NCI-H187 treated with DMSO at 0.1 percent for 48 hours (cell line): ENCODE measurements at places on chromosomes 2 and 18.

DNA sequence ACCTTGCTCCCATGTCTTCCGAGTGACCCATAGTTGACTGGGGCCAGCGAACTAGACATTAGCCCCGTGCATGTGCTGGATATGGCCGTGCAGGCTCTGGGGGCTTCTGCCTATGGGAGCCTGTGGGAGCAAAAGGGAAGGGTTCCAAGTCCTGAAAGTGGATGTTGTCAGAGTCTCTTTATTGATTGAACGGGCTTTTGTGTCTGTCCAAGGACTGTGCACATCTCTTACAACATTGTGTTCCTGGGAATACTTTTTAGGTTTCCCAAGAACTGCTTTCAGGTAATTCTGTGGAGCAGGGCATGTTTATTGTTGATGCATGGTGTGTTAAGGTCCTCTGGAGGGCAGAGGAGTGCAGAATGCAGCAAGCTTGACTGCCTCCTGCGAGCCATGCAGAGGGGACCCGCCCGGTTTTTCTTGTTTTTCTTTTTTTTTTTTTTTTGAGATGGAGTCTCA, 5.0 kb downstream of the RNF144A start:
- DNase-seq, result no peak

GRCh38 chr2:185667452-185667851, 71.2 kb upstream of the FSIP2 start:
- DNase-seq, result no peak

GRCh38 chr2:233964581-233964980, 47.4 kb downstream of the TRPM8 start:
- no peak for DNase-seq

- no peak for DNase-seq
These were observed 21.7 kb downstream of the HDAC4 start for GRCh38 chr2:239378918-239379640.

DNA sequence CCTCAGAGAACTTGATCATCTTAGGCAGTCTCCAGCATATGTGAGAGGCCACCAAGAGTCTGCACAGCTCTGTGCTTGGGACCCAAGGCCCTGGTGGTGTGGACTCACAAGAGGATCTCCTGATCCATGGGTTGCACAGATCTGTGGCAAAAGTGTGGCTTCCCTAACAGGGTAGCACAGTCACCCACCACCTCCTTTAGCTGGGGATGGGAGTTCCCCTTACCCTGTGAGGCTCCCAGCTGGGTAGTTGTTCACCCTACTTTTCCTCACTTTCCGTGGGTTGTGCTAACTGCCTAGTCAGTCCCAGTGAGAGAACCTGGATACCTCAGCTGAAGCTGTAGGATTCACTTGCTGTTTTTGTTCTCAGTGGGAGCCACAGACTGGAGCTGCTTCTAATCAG, 123.7 kb downstream of the FTCDNL1 start:
- no peak for DNase-seq

GRCh38 chr2:180174580-180174979, 167.5 kb upstream of the CWC22 start:
- DNase-seq, result no peak
